ENCODE measurements at places on chromosomes 4 and X.

DNA sequence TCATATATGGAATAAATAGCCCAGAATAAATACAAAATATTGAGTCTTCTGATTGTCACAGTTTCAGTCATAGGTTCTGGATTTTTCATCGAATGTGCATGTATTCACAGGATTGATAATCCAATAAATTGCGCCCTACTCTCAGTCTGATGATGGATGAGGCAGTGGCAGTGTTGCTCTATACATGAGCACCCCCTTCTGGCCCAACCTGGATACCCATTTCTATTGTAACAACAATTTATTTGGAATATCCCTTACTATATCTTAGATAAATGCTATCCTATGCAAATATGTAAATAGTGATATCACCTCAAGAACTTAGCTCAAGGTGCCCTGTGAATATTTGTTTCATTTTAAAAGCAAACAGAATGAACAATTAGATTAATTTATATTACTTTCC is 733.7 kb upstream of the PABPC4L start:
- DNase-seq, result no peak

DNA sequence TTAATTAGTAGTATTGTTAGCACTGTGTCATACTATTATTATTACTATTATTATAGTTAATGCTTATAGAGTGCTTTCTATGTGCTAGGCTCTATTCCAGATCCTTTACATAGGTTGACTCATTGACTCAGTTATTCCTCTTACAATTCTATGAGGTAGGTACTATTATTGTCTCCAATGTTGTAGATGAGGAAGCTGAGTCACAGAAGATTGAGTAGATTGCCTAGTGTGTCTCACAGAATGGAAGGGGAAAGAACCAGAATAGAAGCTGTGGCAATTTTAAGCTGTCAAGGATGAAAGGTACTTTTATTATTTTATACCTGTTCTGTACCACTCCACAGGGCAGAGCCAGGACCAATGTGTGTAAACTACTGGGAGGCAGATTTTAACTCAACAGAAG is 1.9 kb upstream of the TCEAL1 start:
- DNase-seq, result peak; percentile 42

DNA sequence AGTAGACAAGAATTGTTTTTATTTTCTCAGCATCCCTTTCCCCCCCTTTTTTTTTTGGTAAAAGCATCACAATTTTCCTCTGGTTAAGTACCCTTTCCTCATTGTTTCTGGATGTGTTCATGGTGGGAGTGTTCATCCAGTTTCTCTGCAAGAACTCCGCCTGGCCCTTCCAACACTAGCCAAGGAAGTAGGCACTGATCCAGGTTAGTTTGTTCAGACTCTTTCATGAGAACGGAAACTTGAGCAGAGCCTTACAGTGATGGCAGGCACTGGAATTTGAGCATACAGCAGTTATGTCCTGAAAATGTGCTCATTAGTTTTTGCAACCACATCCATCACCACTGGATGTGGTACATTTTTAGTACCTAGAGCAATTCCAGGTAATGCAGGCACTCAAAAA is 336.1 kb upstream of the BOD1L1 start:
- peak; percentile 85 for DNase-seq

DNA sequence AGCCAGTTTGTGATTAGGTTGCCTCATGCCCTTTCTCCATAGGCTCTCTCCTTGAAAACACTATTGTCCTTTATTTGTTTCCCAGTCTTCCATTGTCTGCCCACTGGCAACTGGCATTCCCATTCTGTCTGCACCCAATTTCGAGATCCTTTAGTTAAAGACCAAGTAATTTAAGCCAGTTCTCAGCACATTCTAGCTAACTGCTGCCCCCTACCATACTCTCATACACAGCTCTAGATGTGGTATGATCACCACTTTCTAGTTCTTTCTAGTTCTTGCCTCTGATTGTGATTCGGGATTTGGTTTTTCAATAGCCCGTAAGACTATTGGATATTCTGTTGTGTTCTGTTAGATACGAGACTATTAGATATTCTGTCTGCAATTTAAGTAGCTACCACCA is 135.8 kb upstream of the TRPC5 start:
- no peak for DNase-seq

DNA sequence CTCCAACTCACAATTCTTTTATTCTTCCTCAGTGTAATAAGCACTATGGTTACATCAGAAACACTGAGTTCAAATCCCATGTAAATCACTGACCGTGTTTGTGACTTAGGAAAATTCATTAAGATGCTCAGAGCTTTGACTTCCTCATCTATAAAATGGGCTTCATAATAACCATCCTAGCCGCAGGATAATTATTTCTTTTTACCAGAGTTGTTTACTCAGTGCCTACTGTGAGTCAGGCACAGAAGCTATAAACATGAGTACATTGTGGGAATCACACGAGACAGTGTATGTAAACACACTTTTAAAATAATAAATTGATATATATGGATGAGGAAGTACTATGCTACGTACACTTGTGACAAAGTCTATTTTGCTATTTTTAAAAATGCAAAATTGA is 296.3 kb upstream of the TENM3 start:
- no peak for DNase-seq
